ENCODE measurements at places on chromosomes 1 and 21.
A peak's percentile ranks its signal among the peaks of the same experiment; 100 is the strongest.

DNA sequence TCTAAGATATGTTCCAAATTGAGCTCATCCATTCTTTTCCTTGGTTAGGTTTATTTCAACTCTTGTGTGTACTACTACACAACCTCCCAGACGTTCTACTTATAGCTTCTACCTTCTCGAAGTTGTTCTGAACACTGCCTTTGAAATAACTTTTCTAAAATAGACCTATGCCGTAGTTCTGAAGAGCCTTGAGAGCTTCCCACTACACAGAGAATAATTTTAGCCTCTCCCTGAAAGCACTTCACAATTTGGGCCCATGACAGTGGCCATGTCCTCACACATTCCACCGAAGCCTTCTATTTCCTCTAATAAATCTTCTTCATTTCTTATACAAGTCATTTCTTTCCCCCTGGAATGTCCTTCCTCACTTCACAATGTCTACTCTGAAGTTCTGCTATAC is 62.2 kb downstream of the CRB1 start:
- no peak for DNase-seq

DNA sequence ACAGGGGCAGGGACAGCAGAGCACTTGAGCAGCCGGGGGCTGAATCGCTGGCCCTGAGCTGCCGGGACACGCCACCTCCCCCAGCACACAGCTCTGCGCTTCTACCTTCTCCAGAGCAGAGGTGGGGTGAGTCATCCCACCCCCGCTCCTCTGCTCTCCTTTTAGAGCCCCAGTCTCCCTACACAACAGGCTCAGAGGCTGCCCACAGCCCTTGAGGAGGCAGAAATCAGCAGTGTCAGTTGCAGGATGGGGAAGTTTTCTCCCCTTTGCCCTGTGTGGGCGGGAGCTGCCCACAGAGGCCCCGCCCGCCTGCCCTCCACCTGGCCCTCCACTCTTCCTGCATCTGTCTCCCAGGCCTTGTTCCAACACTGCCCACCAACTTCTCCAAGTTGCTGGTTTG is 94.6 kb downstream of the STUM start:
- peak; percentile 72 for DNase-seq

- DNase-seq, result no peak
Measured at GRCh38 chr1:17795836-17796645, 40.9 kb downstream of the ACTL8 start.

DNA sequence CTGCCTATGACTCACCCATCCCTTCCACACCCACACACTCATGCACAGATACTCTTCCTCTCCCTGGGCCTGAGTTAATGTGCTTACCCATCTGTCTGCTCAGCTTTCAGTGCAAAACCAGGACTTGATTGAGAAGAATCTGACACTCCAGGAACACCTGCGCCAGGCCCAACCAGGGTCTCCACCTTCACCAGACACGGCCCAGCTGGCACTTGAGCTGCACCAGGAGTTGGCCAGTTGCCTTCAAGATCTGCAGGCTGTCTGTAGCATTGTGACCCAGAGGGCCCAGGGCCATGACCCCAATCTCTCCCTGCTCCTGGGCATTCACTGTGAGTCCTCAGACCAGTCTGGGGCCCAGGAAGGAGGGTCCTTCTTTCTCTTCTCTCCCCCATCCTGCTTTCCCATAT is 3.5 kb upstream of the SH3BGRL3 start:
- no peak for DNase-seq

DNA sequence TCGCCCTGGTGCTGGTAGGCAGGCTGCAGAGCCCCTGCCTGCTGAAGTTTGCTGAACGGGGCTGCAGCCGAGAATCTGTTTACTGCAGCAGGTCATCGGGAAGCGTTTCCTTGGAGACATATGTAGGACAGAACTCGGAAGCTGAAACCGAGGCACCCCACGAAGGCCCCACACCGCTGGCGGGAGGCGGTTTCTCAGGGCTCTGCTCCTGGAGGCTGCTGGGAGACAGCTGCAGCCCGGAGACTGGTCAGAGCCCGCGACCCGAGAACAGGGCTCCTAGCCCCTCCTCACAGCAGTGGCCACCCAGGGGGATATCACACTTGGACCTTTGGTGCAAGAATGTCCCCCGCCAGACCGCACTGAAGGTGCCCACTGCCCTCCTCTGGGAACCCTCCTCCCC is 12.7 kb upstream of the PLCH2 start:
- no peak for DNase-seq

GRCh38 chr1:233598891-233599541 is 14.9 kb upstream of the KCNK1 start:
- no peak for DNase-seq

GRCh38 chr1:193157360-193157759 is 29.1 kb downstream of the B3GALT2 start:
- DNase-seq, result no peak
